Right atrium auricular region (tissue), 2 donors: ENCODE measurements at places on chromosomes 4 and X. TPM values are rescaled to one million over a fixed set of nuclear protein-coding genes. Genes with fewer than 3 reads are reported as not detected.

GAGE12F gene
- total RNA-seq, result not detected

TCEAL3 gene
- total RNA-seq, result 31.2 TPM

ARSJ gene
- total RNA-seq, result 5.6 TPM

GRCh38 chrX:40094041-40094899 lies 3.5 kb downstream of the BCOR start:
- H3K36me3 ChIP-seq, result no peaks in the 10 kb centered on the region
- no peaks in the 10 kb centered on the region for H3K4me1 ChIP-seq

GRCh38 chr4:113952452-113953029 lies 26.9 kb downstream of the ARSJ start:
- H3K27me3 ChIP-seq, result no peaks in the 10 kb centered on the region
- no peak overlapping the region for H3K4me3 ChIP-seq
- no peak overlapping the region for H3K27ac ChIP-seq
- no peak for DNase-seq
- H3K4me1 ChIP-seq, result no peaks in the 10 kb centered on the region

GRCh38 chr4:24747234-24747975 lies 48.0 kb upstream of the SOD3 start:
- H3K27ac ChIP-seq, result no peak overlapping the region
- no peak overlapping the region for H3K4me3 ChIP-seq
- H3K36me3 ChIP-seq, result no peaks in the 10 kb centered on the region
- no peaks in the 10 kb centered on the region for H3K4me1 ChIP-seq
- no peaks in the 10 kb centered on the region for H3K27me3 ChIP-seq

DNA sequence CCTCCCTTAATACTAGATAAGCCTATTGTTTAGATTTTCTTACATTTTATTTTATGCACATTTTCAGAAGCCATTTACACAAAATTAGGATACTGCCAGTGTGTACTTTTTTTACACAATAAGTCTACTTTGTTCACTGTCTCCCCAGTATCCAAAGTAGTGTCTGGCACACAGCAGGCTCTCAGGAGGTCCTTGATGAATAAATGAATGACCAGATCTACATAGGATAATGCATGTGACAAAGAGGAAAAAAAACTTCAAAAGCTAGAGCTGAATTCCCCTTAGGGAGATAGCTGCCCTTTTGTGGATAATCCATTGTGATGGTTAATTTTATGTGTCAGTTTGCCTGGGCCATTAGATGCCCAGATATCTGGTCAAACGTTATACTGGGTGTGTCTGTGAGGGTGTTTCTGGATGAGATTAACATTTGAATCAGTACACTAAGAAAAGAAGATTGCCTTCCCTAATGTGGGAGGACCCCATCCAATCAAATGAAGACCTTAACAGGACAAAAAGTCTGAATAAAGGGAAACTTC lies 61.6 kb downstream of the QDPR start:
- DNase-seq, result no peak
- no peak overlapping the region for H3K4me3 ChIP-seq
- H3K36me3 ChIP-seq, result no peaks in the 10 kb centered on the region
- no peaks in the 10 kb centered on the region for H3K27me3 ChIP-seq
